ENCODE measurements at places on chromosomes 12 and 14.

GRCh38 chr12:26435069-26435404 is 239.7 kb downstream of the SSPN start:
- DNase-seq: no peak

GRCh38 chr12:130971925-130972585 is 18.3 kb downstream of the ADGRD1 start:
- DNase-seq: no peak

GRCh38 chr12:4287325-4288211 is 14.0 kb downstream of the CCND2 start:
- no peak for DNase-seq

DNA sequence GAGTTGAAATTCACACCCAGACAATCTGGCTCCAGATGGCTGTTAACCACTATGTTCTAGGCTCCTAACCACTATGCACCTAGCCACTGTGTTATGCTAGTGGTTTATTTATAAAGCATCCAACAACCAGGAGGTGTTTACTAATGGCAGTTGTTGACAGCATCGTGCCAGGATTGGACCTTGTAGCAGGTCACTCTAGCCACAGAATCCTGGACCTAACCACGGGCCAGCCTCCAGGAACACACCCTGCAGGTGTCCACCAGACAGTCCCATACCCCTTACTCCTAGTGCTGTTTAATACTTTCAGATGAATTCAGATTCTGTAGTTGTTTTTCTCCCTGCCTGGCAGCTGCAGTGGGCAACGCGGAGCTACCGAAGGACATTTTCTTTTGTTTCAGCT is 109.4 kb upstream of the MYL2 start:
- DNase-seq: no peak

DNA sequence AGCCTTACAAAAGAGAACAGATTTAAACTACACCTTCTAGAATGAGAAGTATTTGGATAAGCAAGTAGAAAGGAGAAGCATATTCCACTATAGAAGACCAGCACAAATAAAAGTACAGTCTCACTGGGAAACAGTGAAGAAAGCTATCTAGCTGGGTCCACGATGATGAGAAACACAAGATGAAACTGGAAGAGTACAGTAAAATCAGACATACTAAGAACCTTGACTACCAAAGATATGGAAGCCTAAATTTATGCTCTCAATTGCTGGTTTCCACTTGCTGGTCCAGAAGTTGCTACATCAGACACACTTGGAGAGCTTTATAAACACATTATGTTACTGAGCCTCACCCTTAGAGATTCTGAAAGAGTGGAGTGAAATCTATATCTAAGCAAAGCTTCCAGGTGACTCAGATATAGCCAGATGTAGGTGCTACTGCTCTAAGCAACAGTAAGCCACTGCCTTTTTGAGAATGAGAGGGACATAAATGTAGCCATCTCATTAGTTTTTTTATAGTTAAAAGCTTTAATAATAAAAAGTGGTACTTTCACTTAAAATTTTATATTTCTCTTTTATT is 96.3 kb upstream of the BBS10 start:
- DNase-seq: no peak

DNA sequence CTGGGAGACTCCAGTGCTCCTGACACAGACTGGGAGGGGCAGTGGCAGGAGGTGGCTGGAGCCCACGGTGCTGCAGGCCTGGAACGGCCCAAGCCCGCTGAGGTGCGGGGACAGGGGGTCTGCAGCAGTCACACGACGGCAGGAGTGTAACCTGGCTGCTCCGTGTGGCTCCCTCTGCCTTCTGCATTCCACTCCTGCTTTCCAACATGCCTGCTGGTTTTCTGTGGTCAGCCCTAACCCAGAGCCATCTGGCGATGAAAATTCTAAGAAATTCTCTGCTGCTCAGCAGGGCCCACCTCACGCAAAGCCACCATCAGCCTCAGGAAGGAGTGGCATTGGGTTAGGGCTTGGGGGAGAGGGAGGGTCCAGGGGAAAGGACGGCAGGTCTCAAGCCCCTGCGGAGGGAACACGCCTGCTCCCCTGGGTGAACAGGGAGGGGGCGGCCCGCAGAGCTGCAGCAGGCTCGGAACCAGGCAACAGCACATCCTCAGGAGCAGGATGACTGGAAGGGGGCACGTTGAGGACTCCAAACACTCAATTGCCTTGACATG is 5.0 kb upstream of the FBRSL1 start:
- no peak for DNase-seq

DNA sequence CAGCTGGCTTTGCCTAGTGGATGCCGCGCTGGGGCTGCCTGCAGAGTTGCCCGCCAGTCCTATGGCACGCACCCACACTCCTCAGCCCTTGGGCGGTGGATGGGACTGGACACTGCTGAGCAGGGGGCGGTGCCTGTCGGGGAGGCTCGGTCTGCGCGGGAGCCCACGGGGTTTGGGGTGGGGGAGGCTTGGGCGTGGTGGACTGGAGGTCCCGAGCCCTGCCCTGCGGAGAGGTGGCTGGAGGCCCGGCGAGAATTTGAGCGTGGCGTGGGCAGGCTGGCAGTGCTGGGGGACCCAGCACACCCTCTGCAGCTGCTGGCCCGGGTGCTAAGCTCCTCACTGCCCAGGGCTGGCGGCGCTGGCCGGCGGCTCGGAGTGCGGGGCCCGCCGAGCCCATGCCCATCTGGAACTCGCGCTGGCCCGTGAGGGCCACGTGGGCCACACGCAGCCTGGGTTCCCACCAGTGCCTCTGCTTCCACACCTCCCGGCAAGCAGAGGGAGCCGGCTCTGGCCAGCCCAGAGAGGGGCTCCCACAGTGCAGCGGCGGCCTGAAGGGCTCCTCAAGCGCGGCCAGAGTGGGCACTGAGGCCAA is 68.1 kb downstream of the ETNK1 start:
- DNase-seq: no peak

DNA sequence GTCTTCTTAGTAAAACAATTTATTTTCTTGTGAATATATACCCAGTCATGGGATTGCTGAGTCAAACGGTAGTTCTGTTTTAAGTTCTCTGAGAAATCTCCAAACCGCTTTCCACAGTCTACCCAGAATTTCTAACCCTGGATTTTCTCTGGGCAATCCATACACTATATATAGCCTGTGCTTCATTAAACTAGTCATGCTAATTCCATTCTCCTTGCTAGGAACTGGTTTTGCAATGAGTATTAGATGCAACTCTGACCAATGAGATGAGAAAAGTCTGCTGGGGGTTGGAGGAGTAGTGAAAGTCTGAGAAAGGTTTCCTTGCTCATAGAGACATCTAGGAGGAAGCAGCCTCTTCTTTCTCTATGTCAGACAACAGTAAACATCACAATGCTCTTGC is 196.1 kb upstream of the CDKN3 start:
- DNase-seq: no peak

- no peak for DNase-seq
Measured at GRCh38 chr12:59570145-59570544, 25.7 kb upstream of the SLC16A7 start.

All from stimulated activated CD8-positive, alpha-beta memory T cell treated with anti-CD3 and anti-CD28 coated beads, Interleukin-7, amount 100 ng/mL, for 48 hours (primary cell).